ENCODE measurements at places on chromosomes 16 and 17. TPM values are rescaled to one million over a fixed set of nuclear protein-coding genes. Genes with fewer than 3 reads are reported as not detected.
A peak's percentile ranks its signal among the peaks of the same experiment; 100 is the strongest.

DNA sequence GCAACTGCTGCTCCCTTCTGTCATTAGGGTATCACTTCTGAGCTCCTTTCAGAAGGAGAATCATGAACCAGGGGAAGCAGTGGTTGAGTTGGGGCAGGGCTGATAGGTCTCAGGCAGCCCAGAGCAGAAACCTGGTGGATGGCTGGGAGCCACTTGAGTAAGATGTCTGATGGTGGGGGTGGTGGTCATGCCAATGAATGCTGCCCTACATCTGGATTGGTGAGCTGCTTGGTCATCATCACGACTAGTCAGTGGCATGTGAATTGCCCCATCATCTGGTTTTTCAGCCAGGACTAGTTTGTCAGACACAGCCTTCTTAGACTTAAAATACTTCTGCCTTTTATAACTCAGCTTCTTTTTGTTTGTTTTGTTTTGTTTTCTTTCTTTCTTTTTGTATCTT is 2.6 kb downstream of the GID4 start:
- DNase-seq, result no peak

GRCh38 chr17:76696763-76697701 is 13.7 kb downstream of the MXRA7 start:
- no peak for DNase-seq

GRCh38 chr16:56625943-56626654 is 518 bp downstream of the MT1E start:
- no peak for DNase-seq

DNA sequence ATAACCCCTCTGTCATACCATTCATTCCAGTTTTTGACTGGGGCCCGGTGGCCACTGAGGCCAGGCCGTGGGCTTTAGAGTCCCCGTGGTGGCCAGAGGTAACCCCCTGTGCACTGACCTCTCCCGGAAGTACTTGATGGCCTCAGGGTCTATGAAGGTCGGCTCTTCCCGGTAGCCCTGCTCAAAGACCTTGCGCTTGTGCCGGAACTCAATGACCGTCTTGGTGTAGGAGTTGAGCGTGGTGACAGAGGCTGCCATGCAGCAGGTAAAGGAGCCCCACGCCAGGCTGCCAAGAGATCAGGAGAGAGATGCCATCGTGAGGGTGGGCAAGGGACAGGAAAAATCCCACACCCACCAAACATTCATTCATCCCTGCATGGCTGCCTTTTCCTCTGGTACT is 234.8 kb downstream of the GSG1L start:
- no peak for DNase-seq

- no peak for DNase-seq
These were observed 29.5 kb downstream of the RNF43 start for GRCh38 chr17:58387834-58388233.

PRDM7 gene
- total RNA-seq, result not detected

GRCh38 chr16:89581045-89581695 is 5.6 kb downstream of the CPNE7 start:
- no peak for DNase-seq

DNA sequence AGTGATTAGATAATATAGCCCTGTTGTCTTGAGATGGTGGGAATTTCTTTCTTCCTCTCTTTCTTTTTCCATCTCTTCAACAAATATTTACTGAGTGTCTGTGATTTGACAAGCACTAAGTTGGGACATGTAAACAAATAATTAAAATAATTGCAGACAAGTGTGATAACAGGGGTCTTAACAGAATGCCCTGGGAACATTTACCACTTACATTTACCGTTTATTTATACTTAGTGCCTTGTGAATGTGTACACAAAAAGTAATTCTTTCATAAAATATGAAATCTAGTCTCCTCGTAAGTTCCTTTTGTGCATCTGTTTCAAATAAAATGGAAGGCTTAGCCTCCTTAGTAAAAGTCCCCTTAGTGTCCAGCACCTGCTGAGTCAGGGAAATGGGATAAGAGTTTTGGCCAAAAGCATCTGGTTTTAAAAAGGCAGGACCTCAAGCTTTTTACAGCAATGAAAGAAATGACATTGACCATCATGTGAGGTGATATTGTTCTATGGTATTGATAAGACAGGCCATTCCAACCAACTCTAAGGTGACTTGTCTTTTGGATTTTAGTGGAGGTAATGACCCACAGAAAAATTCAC is 188.2 kb downstream of the HS3ST3B1 start:
- DNase-seq, result no peak

GRCh38 chr17:29583324-29584248 is 5.9 kb downstream of the GIT1 start:
- DNase-seq, result no peak

UNC45B gene
- total RNA-seq, result not detected

GRCh38 chr17:51590071-51590656 is 329.8 kb downstream of the UTP18 start:
- DNase-seq, result peak; percentile 72

NECAB2 gene
- total RNA-seq, result not detected

GRCh38 chr16:31477220-31478216 is 5.4 kb upstream of the SLC5A2 start:
- peak; percentile 86 for DNase-seq

DNA sequence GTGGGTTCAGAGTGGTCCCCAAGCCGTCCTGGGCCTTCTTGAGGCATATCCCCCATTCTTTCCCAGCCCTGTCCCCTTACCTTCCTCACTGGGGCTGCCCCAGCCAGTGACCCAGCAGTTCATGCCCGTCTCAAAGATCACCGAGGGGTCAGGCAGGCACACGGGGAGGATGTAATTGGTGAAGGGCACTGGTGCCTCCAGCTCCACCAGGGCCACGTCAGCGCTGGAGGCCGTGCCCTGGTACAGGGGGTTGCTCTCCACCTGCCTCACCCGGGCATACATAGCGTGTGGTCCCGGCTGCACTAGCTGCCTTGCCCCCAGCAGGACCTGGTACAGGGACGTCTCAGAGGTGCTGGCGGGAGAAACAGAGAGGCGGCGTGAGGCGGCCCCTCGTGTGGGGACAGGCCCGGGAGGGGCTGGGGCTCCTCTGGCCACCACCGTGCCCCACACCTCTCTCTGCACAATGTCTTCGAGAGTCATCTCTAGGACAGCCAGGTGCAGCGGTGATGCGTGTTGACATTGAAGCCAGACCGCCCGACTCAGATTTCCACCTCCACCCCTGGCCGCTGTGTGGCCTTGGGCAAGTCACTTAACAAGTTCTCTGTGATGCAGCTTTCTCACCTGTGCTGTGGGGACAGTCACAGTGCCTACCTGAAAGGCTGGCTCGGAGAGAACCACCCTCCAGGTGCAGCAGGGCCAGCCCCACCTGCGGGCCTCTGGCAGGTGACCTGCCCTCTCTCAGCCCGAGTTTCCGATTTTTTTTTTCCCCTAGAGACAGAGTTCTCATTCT is 5.8 kb downstream of the PRSS27 start:
- no peak for DNase-seq

TMED6 gene
- total RNA-seq, result 1.8 TPM

DNA sequence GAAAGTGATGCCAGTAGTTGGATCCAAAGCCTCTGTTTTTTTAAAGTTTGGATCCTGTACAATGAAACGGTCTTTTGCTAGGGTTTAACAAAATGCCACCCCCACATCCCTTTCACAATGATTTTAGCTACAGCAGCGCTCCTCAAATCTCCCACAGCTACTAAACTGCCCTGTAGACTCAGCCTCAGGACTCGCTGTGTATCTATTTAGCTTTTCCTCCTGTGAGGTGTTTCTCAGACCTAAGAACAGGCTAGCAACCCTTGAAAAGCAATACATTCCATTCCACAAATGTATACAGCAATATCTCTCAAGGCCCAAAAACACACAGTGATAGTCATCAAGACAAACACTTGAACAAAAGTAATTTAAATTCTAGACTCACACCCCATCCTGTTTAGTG is 206.4 kb downstream of the ZFHX3 start:
- no peak for DNase-seq

TBC1D3B gene
- total RNA-seq, result not detected

DNA sequence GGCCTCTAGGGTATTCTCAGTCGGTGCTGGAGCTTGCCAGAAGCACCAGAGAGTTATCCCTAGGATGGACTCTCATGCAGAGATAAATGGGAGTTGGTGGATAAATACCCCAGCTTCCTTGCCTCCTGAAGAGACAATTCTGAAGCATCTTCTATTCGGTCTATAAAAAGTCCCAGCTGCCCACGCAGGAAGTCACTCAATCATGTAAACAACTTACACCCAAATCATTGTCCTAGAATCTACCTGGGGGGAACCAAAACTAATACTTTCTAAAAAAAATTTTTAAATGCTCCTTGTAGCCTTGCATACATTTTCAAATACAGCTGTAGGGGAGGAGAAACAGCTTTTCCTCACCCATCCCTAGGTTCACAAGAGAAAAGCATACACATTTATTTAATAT is 66.6 kb upstream of the ELAC2 start:
- no peak for DNase-seq

- DNase-seq, result no peak
These were observed 153.8 kb downstream of the SOX9 start for GRCh38 chr17:72274614-72275013.

DNA sequence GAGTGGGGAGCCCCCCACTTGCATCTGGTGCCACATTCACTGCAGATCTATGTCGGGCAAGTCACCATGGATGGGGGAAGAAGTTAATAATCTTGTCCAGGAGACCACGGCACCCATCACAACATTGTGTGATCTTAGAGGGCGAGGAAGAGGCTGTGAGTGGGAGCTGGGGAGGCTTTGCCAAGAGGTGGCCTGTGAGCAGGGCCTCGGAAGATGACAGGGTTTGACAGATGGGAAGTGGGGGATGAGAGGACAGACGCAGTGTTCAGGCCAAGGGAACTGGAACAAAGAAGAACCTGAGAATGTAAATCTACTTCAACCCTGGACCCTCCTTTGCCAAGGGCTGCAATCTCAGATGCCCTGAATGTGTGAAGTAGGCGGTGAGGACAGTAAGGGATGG is 12.4 kb downstream of the ACE start:
- no peak for DNase-seq

CHST6 gene
- total RNA-seq, result not detected

DNA sequence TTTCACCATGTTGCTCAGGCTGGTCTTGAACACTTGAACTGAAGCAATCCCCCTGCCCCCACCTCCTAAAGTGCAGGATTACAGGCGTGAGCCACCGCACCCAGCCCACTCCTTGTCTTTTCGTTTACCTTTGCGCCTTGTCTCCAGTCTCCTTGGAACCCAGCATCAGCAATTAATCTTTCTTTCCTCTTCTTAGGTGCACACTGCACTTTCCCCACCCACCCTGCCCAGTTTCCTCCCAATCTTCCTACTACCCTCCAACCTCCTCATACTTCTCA is 1.5 kb upstream of the CLDN7 start:
- no peak for DNase-seq

RND2 gene
- total RNA-seq, result 3.1 TPM

SPN gene
- total RNA-seq, result 2.0 TPM

- peak; percentile 7 for DNase-seq
These were observed 220.1 kb upstream of the SOX9 start for GRCh38 chr17:71900621-71901229.

CCL8 gene
- not detected for total RNA-seq

SEZ6L2 gene
- total RNA-seq, result 8.4 TPM

DNA sequence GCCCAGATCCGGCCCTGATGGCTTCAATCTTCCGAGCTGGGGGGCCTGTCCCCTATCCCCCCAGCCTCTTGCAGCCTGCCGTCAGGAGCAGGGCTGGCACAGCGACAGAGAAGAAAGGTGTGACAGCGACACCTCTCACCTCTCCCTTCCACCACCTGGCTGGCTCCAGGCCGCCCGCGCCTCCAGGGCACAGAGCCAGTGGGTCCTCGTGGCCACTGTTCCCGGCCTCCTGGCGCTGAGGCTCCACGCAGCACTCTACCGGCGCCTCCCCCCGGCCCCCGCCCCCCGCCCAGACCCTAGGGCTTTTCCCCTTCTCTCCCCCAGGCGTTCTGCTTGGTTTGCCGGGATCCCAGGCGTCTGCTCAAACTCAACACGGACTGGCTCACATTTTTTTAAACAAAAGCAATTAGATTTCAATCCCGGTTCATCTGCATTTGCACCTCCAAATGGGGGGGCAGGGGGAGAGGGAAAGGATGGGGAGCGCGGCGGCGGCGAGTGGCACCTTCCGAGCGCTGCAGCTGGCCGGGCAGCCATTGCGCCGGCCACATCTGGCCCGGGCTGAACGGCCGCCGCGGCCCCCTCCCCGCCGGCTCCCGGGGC is 12.8 kb upstream of the CBX8 start:
- peak; percentile 73 for DNase-seq

DNA sequence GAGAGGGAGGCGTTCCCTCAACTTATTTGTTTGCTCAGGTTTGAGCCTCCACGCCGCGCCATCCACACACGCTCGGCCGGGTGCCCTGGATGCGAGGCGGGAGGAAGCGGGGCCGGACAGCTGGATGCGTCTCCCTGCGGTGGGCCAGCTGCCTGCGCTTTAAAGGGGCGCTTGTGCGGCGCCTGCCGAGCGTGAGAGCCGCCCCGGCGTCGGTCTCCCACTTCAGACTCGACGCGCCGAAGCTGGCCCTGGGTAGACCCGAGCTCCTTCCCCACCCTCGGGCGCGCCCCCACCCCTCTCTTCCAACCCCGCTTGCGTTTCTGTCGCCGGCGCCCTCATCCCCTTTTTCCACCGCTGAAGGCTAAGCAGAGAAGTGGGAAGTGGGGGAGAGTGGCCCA is 527 bp upstream of the CHAD start:
- DNase-seq, result no peak

LSM12 gene
- total RNA-seq, result 34.5 TPM

ZSCAN32 gene
- 11.7 TPM for total RNA-seq

DNA sequence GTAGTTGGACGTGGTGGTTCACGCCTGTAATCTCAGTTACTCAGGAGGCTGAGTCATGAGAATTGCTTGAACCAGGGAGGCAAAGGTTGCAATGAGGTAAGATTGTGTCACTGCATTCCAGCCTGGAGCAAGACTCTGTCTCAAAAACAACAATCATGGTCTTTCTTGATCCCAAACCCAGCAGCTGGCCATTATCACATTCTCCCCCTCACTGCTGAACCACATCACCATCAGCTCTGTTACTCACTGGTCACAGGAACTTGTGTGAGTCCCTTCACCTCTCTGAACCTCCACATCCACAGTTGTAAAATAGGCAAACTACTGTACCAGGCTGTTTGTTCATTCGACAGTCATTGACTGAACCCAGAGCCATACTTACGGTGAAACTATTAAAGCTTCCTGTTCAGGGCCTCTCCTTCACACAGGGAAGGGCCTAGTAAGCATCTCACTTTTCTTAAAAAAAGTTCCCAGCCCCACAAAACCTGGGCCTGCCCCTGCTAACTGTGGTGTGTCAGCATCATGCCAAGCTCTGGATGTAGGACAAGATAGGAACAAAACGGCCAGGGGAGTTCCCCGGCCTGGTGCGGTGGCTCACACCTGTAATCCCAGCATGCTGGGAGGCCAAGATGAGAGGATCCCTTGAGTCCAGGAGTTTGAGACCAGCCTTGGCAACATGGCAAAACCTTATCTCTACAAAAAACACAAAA is 104.7 kb downstream of the COPRS start:
- DNase-seq, result no peak

C16orf74 gene
- not detected for total RNA-seq

KRTAP4-6 gene
- not detected for total RNA-seq

VAT1L gene
- 1.2 TPM for total RNA-seq

MYH1 gene
- total RNA-seq, result not detected

NLGN2 gene
- total RNA-seq, result 4.6 TPM
